ENCODE measurements at places on chromosomes 5 and 9.

DNA sequence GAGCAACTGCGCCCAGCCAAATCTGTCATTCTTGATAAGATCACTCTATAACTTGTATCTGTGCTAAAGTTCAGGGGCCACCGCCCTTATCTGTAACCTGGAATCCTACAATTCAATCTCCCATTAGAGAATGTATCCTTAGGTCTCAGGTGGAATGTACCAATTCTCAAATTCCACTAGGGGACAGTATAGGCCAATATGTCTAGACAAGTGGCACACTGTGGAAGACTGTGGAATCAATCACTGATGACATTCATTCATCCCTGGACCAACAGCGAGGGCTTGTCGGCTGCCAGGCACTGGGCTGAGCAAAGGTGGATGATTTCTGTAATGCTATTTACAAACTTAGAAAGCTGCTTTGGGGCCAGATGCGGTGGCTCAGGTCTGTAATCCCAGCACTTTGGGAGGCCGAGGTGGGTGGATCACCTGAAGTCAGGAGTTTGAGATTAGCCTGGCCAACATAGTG, 28.7 kb upstream of the MEGF9 start:
- DNase-seq = peak; percentile 4

DNA sequence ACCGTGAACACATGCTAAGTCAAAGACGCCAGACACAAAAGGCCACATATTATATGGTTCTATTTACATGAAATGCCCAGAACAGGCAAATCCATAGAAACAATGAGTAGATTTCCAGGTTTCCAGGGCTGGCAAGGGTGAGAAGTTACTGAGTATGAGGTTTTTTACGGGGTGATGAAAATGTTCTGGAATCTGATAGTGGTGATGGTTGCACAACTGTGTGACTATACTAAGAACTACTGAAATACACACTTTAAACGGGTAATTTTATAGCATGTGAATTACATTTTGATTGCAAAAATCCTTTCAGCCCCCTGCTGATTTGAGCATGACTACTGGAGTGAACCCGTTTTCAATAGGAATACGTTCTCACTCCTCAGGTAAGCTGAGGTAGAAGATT, 46.7 kb upstream of the TBC1D9B start:
- no peak for DNase-seq

- DNase-seq = no peak
Measured at GRCh38 chr9:78881295-78881694, 584.4 kb downstream of the PSAT1 start.

GRCh38 chr9:35714579-35715252, 17.3 kb downstream of the TLN1 start:
- DNase-seq = no peak

GRCh38 chr5:126210955-126211354, 212.3 kb upstream of the GRAMD2B start:
- DNase-seq = no peak

GRCh38 chr9:89440548-89440947, 57.4 kb downstream of the SEMA4D start:
- no peak for DNase-seq

- DNase-seq = no peak
Measured at GRCh38 chr9:91664663-91665062, 241.0 kb upstream of the NFIL3 start.

DNA sequence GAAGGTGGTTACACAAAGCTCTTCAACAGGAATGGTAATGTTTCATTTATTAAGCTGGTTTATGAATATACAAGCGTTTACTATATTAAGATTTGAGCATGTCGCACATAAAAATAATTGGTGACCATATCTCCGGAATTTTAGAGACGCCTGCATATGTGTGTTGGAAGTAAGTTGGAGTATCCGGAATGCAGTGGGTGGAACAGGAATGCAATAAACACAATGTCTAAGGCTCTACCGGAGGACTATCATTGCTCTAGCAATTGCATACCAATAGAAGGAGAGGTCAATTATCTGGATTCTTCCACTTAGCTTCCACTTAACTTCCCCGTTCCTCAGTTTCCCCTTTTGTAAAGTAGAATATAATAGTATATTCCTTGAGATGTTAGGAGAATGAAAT, 1.1 kb upstream of the CEP78 start:
- DNase-seq = no peak

- DNase-seq = no peak
Measured at GRCh38 chr9:99430301-99430700, 208.2 kb downstream of the SEC61B start.

GRCh38 chr5:152532714-152533113, 127.6 kb upstream of the NMUR2 start:
- DNase-seq = no peak

GRCh38 chr5:77568555-77568954, 70.0 kb downstream of the OTP start:
- no peak for DNase-seq

GRCh38 chr5:146667633-146668272, 151.8 kb upstream of the GPR151 start:
- no peak for DNase-seq

DNA sequence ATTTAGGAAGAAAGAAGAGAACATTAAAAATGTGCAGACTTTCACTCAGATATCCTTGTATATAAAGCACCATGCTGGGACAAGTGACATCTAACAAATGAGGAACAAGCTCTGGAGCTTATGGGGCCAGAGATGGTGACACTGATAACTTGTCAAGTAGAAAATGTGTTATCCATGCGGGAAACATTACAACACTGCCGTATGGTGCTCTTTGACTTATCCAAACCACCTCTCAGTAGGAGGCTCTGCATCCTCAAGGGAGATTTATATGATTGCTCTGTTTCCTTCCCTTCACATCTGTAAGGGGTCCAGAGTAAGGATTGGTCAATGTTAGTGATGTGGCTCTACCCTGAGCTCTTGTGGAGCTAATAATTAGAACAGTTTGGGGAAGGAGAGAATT, 23.5 kb downstream of the KCTD16 start:
- no peak for DNase-seq

- DNase-seq = no peak
Measured at GRCh38 chr9:79858508-79858907, 286.7 kb downstream of the TLE4 start.

DNA sequence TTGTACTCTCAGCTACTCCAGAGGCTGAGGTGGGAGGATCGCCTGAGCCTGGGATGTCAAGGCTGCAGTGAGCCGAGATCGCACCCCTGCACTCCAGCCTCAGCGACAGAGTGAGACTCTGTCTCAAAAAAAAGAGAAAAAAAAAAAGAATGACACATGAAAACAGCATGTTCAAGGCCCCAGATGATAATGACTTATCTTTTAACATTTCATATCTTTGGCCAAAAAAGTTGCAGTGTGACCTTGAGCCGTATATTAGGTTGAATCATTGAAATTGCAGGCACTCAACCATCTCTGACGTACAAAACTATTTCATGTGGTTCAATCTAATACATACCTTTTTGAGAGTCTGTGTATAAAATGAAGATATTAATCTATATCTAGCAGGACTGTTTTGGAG, 79.1 kb upstream of the CPEB4 start:
- no peak for DNase-seq

DNA sequence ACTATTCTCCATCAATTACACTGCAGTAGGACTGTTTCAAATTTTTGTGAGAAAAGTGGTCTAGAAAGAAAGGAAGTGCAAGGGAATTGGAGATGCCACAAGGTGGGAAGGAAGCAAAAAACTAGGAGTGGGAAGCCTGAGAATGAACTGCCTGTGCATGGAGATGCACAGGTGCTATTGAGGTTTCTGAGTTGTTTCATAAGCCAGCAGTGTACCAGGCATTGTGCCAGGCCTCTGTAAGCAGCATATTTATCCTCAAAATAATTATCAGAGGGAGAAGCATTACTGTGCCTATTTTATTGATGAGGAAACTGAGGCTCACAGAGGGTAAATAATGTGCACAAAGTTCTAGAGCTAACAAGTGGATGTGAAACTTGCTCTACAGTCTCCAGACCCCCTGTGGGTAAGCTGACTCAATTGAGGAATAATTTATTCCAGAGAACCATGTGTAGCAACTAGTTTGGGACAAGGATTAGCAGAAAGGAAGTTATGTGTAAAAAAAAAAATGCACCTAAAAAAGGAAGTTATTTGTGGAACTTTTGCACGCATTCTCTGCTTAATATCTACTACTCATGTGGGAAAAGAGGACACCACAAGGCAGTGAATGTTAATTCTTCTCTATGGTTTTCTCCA, 96.7 kb downstream of the SNCAIP start:
- DNase-seq = no peak

DNA sequence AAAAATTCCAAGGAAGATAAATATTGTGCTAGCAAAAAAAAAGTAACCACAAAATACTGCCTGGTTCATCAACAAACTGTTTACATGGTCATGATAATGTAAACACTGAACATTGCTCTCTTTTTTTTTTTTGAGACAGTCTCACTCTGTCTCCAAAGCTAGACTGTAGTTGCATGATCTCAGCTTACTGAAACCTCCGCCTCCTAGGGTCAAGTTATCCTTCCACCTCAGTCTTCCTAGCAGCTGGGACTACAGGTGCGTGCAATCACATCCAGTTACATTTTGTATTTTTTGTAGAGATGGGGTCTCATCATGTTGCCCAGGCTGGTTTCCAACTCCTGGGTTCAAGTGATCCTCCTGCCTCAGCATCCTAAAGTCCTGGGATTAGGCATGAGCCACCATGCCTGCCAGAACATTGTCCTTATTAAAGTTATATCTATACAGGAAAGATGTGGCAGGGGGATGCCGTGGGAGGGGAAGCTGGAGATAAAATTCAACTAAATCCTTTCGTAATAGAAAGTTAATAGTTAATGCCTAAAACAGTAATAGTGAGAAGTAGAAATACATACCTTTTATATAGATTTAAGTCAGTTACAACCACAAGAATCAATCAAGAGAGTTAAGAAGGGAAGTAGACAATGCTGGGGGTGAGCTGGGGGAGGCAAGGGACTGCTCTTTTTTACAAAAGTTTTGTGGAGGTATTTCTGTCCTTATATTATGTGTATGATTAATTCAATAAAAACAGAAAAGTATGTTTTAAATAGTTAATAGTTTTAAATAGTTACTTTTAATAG, 52.3 kb downstream of the RGMB start:
- DNase-seq = no peak

DNA sequence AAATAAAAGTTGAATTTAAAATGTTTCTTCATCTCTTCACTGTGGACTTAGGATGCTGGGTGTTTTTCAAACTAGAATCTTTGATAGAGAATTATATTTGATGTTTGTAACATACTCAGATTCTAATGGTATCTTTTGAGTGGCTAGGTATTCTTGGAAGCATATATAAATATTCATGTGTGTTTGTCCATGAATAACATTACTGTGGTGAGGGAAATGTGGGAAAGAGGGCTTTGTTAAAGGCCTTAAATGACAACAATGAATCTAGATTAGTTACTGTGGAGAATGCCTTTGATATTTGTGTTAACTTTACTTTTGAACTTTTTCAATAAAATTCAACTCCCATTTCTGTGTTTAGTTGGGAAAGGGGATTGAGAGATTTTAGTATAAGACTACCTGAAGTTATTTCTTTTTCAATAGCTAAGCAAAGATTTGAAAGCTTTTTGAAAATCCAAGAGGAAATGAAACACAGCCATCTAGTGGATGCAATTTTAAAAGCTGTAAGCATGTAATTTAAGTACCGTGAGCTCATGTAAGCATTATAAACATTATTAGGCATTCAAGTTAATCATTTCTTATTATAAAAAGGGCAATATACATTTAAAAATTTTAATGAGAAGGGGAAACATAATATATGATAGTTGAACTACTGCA, 69.6 kb downstream of the CCDC171 start:
- no peak for DNase-seq

GRCh38 chr9:13974891-13975290, 339.1 kb downstream of the NFIB start:
- no peak for DNase-seq

- DNase-seq = peak; percentile 54
Measured at GRCh38 chr9:2726650-2727340, 9.5 kb downstream of the KCNV2 start.

GRCh38 chr5:97004423-97005060, 68.7 kb downstream of the LNPEP start:
- no peak for DNase-seq

DNA sequence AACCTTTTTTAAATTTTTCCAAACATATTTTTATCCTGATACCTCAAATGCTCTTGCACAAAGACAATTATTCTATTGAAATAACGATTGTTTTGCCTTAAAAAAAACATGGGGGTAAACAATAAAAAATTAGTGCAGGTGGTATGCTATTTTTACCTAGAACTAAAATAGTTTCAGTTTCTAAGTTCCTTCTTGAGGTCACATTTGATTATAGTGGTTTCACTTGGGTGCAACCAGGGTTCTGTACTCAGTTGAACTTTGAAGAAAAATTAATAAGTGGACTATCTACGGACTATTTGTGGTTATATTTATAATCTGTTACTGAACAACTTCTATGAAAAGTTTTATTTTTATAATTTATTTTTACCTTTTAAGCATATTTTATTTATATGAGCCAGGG, 387.1 kb upstream of the IZUMO3 start:
- no peak for DNase-seq

DNA sequence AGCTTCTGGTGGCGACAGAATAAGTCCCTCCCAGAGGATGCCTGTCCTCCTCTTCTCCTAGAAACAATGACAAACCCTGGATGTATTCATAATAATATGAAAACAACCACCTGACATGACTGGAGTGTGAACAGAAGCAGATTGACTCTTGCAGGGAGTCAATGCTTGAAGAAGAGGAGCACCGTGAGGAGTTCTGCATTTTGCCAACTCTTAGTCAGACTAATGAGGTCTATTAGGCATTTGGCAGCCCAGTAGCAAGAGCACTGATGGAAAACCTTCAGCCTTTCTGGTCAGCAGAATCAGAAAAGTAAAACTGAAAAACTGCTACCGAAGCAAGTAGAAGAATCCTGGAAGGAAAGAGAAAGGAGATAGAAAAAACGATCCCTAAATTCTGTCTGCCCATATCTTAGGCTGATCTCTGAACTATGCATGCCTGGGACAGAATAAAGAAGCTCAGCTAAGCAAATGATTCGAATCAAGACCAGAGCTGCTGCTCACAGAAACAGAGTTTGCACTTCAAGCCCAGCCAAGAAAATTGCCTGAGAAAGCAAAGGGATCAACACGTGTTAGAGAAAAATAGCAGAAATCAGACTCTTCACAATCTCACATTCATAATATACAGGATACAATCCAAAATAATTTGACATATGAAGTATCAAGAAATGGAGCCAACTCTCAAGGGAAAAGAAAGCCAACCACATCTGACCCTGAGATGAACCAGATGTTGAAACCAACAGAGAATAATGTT, 69.5 kb upstream of the OSMR start:
- no peak for DNase-seq
